Activated CD8-positive, alpha-beta T cell treated with anti-CD3 and anti-CD28 coated beads for 36 hours (primary cell): ENCODE measurements at places on chromosomes 13 and 19. TPM values are rescaled to one million over a fixed set of nuclear protein-coding genes. Genes with fewer than 3 reads are reported as not detected.

DNA sequence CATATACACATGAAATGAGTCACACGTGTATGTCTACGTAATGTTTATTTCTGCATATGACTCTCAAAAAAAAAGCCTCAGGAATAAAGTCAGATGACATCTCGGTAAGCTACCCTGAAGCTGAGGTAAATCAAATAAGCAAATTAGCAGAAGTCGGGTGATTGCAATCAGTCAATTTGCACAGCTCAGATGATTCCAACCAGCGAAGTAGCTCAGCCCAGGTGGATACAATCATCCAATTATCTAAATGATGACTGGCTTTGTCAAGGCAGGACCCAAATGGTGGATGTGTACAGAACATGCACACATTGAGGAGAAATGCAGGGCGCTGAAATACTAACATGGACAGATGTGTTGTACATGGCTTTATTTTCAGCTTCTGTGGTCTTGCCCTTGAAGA lies 148.5 kb downstream of the ZNF486 start:
- no peak for DNase-seq
- no peak overlapping the region for H3K4me3 ChIP-seq
- H3K27ac ChIP-seq, result no peak overlapping the region
- H3K36me3 ChIP-seq, result no peaks in the 10 kb centered on the region
- H3K27me3 ChIP-seq, result no peaks in the 10 kb centered on the region
- no peaks in the 10 kb centered on the region for H3K4me1 ChIP-seq

GRCh38 chr19:40360708-40361241 lies 12.3 kb downstream of the PLD3 start:
- H3K27ac ChIP-seq, result no peak overlapping the region
- no peak for DNase-seq
- no peaks in the 10 kb centered on the region for H3K36me3 ChIP-seq
- H3K27me3 ChIP-seq, result no peaks in the 10 kb centered on the region
- peaks cover 22% of the 10 kb centered on the region for H3K4me1 ChIP-seq

- H3K27ac ChIP-seq, result no peak overlapping the region
- DNase-seq, result no peak
- H3K36me3 ChIP-seq, result no peaks in the 10 kb centered on the region
- no peak overlapping the region for H3K4me3 ChIP-seq
- no peaks in the 10 kb centered on the region for H3K27me3 ChIP-seq
- H3K4me1 ChIP-seq, result no peaks in the 10 kb centered on the region
Measured at GRCh38 chr13:85492283-85492682, 306.9 kb downstream of the SLITRK6 start.

The TMEM59L gene
- total RNA-seq, result not detected

The TEX30 gene
- total RNA-seq, result 30.5 TPM

The ZNF223 gene
- 2.2 TPM for total RNA-seq
